ENCODE measurements at places on chromosomes 12 and 14. TPM values are rescaled to one million over a fixed set of nuclear protein-coding genes. Genes with fewer than 3 reads are reported as not detected.
A peak's percentile ranks its signal among the peaks of the same experiment; 100 is the strongest.

DNA sequence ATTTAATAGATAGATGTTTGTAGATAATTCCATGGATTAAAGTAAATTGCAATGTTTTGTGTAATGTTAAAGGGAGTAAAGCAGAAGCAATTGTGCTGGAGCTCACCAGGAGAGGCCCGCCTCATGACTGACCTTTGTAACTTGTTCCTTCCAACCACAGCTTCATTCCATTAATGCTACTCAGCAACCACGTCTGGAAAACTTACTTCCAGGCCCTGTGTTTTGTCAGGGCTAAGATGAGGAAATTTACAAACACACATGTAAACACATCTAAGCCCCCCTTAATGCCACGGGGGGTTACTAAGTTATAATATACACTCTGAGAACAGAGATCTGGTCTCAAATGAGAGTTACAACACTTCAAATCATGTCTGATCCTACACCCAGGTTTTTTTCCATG, 12.4 kb downstream of the LUM start:
- DNase-seq = no peak

- DNase-seq = no peak
Observed at GRCh38 chr14:57659052-57659451, 165.4 kb upstream of the CCDC198 start.

DNA sequence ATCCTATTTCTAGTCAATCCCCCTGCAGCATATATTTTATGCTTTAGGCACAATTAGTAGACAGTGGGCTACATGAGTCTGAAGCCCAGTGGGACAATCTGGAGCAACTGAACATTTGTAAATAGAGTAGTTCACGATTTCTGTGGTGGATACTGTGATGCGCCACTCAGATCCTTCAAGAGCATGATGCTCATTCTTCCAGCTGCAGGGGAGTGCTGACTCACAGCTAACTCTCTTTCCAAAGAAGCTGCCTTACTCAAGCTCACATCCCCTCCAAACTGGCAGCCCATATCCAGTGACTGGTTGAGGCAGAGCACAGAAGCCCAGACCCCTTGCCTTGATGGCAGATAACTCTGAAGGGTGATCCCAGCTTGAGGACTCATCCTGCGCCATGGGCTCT, 224.2 kb upstream of the EEA1 start:
- DNase-seq = no peak

Gene PMCH
- not detected for polyA plus RNA-seq

- no peak for DNase-seq
Observed at GRCh38 chr14:29054119-29054518, 287.5 kb downstream of the FOXG1 start.

Gene HCAR3
- polyA plus RNA-seq = not detected

Gene FGF6
- polyA plus RNA-seq = 33.0 TPM

GRCh38 chr12:1318327-1319031, 275.9 kb downstream of the FBXL14 start:
- DNase-seq = peak; percentile 72

- no peak for DNase-seq
Observed at GRCh38 chr14:89125216-89125615, 291.8 kb downstream of the FOXN3 start.

DNA sequence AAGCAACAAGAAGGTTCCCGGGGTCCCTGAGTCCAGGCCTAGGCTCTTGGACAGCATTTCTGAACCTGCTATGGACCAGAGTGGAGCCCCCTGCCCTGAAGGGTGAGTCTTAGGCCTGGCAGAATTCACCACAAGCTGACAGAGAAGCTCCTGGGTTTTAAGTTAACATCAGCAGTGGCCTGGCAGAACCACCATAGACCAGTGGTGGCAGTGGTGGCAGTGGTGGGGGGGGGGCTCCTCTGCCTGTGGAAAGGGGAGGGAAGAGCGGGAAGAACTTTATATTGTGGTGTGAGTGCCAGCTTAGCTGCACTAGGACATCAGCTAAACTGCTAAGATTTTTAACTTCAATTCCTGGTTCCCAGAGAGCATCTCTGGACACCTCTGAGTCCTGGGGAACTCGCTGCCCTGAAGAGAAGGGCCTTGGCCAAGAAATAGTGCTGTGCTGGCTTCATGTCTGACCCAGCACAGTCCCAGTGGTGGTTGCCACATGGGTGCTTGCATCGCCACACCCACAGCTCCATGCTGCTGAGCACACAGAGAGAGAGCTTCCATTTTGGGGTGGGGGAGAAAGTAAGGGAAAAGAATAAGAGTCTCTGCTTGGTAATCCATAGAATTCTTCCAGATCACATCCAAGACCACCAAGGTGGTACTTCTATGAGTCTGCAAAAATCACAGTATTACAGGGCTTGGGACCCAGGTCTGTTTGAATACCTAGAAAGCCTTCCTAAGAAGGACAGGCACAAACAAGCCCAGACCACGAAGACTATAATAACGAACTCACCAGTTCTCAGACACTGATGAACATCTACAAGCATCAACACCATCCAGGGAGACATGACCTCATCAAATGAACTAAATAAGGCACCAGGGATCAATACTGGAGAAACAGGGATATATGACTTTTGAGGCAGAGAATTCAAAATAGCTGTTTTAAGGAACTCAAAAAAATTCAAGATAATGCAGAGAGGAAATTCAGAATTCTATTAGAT, 20.4 kb upstream of the RNF212B start:
- no peak for DNase-seq

Gene RERG
- 5.3 TPM for polyA plus RNA-seq

GRCh38 chr12:27952510-27952909, 20.0 kb downstream of the PTHLH start:
- DNase-seq = no peak

Gene RPL6
- 3,314 TPM for polyA plus RNA-seq

- DNase-seq = peak; percentile 92
Observed at GRCh38 chr12:115097416-115097815, 413.4 kb upstream of the TBX3 start.

DNA sequence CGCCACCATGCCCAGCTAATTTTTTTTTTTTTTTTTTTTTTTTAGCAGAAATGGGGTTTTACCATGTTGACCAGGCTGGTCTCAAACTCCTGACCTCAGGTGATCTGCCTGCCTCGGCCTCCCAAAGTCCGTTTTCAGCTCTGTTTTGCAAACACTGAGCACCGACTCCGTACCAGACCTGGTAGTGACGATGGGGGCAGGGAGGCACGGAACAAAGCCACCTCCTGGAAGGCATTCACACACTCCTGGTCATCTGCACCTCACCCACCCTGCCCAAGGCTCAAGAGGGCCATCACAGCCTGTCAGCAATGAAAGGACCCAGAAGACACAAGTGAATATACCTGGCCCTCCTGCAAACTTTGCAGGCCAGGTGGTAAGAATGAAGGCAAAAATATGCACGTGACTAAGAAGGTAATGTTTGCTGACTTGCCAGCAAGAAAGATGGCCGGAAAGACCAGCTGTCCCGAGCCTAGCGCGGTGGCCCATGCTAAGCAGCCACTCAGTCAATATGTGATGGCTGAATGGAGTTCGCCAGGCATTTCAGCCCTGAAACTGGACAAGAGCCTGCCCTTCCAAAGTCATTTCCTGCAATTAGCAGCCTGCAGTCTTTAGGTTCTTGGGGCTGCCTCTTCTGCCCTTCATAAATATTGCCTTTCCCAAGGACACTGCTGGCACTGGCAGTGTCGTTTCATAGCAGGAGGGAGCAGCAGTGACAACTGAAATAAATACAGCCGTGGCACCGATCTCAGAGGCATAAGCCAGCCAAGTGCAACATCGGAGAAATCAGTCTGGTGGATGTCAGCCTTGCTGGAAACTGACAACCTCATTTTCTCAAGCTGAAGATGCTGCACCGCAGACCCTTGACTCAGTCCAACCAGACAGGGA, 17.6 kb downstream of the MMAB start:
- DNase-seq = no peak

DNA sequence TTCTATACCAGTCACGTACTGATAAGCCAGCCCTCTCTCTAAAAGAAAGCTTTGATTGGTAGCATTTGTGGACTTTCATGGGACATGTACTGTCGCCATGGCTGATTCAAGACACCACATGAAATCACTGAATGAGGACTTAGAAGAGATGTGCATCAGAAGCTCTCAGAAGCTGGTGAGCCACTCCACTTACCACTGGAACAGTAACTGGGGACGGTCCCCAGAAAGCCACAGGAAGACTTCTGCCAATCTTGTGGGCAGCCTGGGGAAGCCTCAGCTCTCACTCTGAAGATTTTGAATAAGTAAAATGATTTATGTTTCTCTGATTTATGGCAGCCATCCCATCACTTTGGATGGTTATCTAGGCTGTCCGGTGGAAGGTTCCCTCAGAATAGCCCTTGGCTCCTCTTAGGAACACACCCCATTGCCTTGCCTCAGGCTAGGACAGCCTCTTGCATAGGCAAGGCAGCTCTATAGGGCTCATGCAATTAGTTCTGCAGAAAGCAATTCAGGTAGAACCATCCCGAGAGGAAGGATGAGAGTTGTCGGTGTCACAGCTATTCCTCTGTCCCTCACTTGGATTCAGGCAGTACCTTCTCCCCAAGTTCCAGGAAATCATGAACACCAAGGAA, 9.8 kb downstream of the DHRS1 start:
- DNase-seq = no peak

DNA sequence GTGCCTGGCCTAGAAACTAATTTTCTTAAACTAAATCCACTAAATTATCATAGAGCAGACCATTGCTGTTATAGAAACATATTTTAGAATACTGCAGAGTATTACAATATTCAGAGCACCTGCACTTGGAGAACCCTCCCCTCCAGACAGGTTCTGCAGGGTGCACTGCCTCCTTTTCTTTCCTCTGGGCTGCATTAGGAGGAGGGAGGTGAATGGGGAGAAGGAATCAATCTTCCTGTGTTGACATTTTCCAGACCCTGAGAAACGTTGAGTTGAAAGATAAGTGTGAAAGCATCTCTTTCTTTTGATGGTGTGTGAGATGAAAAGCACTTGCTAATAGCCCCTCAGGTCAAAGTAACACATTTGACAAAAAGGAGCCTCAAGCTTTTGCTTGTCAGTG, 7.3 kb downstream of the SYNE2 start:
- DNase-seq = no peak

DNA sequence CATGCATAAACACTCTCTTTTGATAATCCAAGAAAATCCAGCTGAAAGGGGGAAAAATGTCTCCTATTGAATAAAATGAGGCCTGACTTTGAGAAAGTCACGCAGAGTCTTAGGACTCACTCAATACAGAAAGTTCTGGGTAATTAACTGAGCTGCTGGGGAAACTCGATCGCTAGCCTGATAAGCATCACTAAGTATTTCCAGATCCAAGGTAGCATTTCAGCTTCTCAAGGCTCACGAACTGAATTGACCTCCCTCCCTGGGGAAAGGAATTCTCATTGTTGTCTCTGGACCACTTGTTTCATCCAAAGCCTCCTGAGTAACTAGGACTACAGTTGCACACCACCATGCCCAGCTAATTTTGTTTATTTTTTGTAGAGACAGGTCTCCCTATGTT, 13.8 kb upstream of the ANAPC5 start:
- DNase-seq = no peak

GRCh38 chr14:77923131-77923936, 123.4 kb downstream of the ADCK1 start:
- DNase-seq = no peak

- no peak for DNase-seq
Observed at GRCh38 chr12:53733051-53733806, 6.0 kb upstream of the CALCOCO1 start.

- no peak for DNase-seq
Observed at GRCh38 chr12:16224196-16224595, 53.3 kb downstream of the SLC15A5 start.

Gene OVCH1
- 0.55 TPM for polyA plus RNA-seq

DNA sequence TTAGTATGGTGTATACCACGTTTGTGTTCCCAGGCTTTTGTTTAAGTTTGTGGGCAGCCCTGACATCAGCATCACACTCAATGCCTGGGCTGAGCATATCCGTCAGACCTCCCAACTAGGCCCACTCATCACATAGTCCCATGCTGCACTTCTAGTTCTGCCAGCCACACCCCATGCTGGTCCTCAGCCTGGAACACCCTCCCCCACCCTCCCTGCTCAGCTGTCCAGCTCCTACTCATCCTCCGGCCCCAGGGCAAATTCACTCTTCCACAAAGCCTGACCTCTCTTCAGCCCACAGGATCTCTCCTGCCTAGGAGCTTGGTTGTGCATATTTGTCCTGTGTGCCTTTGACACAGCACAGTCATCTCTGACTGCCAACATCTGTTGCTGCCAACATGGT, 3.9 kb upstream of the ENDOU start:
- no peak for DNase-seq

Gene SIX4
- 20.8 TPM for polyA plus RNA-seq

GRCh38 chr14:25095736-25096437, 45.9 kb upstream of the STXBP6 start:
- no peak for DNase-seq

GRCh38 chr12:113758165-113758924, 207.8 kb downstream of the RBM19 start:
- DNase-seq = no peak

DNA sequence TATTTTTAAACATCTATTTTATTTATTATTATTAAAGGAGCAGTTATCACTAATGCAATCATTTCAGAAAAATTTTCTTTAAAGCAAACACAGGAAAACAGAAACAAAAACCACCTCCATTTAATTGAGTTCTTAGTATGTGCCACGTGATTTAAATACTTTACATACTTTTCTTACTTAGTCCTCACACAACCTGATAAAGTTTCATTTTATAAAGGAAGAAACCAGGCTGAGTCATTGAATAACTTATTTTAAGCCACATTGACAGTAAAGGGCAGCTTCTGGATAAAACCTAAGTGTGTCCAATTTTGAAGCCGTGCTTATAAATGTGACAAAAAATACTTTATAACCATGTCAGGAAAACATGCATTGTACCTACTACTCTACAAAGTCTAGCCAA, 57.1 kb upstream of the PCED1B start:
- no peak for DNase-seq

GRCh38 chr12:131218923-131219669, 265.4 kb downstream of the ADGRD1 start:
- no peak for DNase-seq

DNA sequence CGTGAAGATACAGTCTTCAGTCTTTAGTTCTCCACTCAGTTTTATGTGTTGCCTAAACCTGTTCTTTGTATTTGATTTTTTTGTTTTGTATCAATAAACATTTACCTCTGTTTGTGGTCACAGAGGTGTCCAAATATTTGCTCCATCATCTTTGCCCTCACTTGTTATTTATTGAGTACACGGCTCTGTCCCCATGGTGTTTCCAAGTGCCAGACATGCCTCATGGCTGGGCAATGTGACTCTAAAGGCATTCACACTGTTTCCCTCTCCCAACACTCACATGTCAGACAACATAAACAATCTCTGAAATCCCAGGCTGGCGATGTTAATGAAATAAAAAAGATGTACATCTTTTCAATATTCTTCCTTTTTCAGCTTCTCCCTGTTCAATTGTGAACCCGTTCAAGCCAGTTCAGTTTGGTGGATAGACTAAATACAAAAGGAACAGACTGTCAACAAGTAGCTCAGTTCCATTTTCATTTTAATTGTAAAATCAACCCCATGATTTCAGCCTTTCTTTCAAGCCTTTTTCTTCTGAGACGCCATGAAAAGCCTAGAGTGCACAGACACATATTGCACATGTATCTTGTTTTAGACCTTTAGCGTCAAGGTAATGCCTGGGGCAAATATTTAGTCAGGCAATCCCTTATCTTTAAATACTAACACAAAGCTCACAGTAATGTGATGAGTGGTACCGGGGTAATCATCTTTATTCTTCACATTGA, 680.7 kb downstream of the GALC start:
- DNase-seq = no peak

Gene CCDC175
- not detected for polyA plus RNA-seq
